Activated T-helper 9 cell treated with anti-CD3 and anti-CD28 coated beads, Interleukin-2, amount 50 U/mL, for 16 hours (primary cell): ENCODE measurements at places on chromosomes 5 and 9.
A peak's percentile ranks its signal among the peaks of the same experiment; 100 is the strongest.

DNA sequence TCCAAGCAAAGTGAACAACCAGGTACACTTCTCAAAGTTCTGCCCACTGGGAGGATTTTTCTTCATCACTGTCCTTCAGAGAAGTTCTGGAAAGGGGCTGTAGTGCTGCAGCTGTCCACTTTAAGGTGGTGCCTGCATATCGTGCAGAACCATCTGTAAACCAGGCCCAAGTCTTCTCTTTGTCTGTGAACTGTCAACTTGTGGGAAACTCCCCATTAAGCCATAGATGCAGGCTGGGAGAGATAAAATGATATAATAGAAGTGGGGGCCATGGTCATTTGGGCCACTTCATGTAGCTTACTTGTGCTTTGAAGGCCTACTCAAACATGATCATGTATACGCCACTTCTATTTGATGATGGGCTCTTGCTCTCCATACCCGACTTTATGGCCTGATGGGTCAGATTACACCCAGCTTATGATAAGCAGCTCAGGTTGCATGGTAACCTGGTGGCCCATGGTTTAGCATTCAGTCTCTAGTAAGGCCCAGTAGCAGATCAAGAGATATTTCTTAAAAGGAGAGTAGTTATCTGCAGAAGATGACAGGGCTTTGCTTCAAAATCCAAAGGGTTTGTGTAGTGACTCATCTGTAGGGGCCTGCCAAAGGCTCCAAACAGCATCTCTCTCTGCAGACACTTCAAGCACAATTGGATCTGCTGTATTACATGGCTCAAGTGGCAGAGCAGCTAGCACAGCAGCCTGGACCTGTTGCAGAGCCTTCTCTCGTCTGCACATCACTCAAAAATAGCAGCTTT is 15.7 kb upstream of the BTF3 start:
- no peak for DNase-seq

DNA sequence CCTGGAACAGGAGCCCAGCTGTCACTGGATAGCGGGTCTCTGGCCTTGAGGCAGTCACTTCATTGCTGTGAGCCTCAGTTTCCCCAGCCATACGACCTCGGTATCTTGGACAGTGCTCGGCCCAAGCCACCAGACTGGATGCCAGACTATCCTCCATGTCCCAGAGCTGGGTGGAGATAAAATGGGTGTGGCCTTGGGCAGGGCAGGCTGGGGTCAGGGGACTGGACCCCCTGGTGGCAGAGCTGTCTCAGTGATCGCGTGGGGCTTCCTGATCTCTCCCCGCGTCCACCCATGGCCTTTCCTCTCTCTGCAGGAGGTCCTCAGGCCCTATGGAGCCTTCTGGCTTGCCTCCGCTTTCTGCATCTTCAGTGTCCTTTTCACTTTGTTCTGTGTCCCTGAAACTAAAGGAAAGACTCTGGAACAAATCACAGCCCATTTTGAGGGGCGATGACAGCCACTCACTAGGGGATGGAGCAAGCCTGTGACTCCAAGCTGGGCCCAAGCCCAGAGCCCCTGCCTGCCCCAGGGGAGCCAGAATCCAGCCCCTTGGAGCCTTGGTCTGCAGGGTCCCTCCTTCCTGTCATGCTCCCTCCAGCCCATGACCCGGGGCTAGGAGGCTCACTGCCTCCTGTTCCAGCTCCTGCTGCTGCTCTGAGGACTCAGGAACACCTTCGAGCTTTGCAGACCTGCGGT is 10.0 kb downstream of the SLC2A8 start:
- no peak for DNase-seq

DNA sequence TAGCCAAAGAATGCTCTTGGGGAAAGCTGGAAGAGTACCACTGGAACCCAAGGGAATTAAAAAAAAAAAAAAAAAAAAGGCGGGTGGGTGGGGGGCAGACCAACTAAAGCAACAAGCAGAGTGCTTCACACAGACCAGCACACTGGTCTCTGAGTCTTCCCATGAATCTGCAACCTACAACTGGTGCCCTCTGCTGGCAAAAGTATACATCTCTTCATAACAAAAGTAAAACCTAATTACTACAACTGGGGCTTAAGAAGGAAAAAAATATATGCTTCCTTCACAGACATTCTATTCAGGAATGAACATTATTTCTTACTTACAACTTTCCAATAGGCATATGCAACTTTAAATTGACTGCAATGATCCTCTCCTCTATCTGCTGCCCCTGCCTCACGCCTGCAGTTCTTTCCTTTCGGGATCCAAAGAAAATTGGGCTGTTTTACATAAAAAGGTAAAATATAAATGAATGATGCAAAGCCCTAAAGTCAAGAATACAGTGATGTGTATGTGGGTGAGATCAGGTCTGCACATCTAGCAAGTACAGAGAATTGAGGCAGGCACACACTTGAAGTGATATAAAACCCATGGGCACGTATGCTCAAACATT is 7.2 kb upstream of the KLHL3 start:
- DNase-seq = peak; percentile 18

DNA sequence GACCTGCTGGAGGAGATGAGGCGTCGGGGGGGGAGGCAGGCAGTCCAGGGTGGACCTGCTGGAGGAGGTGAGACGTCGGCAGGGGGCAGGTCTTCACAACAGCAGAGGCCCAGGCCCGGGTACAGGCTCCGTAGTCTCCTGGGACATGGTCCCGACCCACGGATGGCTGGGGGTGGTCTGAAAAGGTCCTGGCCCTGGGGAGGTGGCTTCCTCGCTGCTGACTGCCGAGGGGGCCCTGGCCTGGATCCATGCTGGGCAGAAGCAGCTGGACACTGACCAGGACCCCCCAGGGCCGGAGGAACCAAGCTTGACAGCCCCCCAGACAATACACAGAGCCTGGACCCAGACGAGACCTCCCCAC is 8.5 kb downstream of the EGFL7 start:
- no peak for DNase-seq

GRCh38 chr5:57524348-57525060 is 41.9 kb upstream of the ACTBL2 start:
- no peak for DNase-seq

GRCh38 chr5:39192450-39193160 is 26.8 kb downstream of the FYB1 start:
- DNase-seq = no peak

DNA sequence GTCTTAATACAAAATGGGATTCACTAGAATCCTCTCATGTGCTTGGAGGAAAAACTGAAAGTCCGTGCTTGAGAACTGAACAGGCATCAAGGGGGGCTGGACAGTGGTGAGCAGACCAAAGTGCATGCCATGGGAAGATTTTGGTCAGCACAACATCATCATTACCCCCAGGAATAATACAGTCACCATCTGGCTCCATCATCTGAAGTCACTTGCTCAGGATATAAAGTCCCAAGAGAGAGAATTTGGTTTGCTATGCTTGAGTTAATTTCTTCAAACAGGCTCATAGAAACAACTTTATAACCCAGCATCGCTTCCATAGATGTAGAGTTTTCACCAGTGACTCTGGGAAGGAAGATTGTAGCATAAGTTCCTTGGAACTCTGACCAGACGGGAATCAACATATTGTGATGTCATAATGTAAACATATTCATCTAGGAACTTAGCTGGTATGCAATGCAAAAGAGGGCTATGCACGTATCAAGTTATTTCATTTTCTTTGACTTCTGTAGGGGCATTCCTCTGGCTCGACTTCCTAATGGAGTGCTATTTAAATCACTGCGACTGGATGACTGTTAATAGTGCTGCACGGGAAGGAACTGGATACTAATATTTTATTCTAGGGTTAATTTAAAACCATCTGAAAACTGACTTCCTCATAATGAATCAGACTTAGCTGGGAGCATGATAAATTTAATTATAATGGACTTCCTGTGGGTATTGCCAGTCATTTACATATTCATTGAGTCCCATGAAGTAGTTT is 145.2 kb downstream of the MTRR start:
- DNase-seq = no peak

DNA sequence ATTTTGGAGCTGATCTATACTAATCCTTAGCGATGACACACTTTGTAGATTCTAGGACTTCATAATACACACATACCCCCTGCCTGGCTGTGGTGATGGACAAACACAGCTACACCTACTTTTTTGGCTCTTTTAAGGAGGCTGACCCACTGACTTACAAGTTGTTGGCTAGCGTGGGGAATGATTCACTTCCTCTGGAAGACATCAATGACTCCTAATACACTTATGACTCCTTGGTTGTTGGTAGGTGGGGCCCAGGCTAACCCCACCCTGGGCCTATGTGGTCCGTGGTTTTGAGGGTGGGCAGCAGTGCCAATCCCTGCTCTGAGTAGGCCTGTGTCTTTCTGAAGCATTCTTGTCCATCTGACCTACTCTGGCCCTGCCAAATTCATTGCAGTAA is 144.4 kb downstream of the SLC12A2 start:
- DNase-seq = no peak

GRCh38 chr5:176851871-176852658 is 41.7 kb downstream of the UNC5A start:
- no peak for DNase-seq

DNA sequence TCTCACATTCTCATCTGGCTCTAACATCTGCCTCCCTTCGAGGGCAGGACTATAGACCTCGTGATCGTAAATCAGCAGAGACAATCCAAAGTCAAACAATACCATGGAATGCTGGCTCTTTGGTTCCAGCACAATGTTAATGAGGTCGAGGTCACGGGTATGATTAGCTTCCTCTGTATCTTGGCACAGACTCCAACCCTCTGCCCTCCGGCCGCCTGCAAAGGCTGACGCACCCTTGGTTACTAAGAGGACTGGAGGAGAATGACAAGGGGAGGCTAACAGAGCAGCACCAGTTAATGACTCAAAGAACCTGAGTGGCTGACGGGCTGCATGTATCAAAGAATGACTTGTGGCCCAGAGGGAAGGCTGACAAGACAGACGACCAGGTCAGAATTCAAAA is 10.1 kb downstream of the LHFPL2 start:
- no peak for DNase-seq
